ENCODE measurements at places on chromosomes 2 and 18.

GRCh38 chr2:113972766-113973165 lies 82.9 kb downstream of the ACTR3 start:
- no peak for DNase-seq

DNA sequence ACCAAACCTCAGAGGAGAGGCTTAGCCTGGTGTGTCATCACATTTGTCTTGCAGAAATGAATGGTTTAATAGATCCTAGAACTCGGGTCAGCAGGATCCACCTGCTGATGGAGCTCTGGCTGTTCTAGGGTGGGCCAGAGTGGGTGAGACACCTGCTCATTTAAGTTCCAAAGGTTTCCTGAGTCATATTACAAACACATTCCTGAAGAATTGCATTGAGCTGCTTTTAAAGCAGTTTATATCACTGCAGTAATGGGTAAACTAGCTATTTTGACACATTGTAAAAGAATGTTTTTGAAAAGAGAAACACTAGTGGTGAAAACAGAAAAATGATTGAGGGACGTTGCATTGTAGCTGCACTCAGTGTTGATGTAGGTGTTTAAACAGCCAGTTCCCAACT lies 175.3 kb upstream of the TCF4 start:
- DNase-seq, result no peak

DNA sequence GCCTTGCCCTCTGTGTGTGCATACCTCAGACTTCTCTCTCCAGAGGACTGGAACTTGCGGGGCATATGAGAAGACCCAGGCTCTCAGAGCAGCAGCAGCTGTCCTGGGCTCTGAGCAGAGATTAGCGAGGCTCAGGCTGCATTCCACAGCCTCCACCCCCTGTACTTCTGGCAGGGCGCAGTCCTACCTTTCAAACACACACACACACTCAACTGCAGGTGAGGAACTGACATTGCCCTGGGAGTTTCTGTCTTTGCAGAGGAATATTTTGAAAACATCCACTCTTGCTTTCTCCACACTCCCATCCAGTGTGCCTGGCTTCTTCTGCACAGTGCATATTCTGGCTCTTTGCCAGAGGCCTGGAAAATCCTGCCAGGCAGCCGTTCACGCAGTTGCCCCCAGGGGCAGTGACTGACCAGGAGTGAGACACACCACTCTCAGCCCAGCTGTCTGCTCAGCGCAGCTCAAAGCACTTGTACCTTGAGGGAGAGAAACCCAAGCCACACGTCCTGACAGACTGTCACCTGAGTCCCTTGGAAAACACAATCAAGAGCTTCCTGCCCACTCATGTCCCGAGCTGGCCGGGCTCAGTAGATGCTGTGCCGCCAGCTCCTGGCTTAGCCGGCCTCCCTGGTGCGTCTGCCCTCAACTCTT lies 460.8 kb downstream of the RNF144A start:
- DNase-seq, result no peak

DNA sequence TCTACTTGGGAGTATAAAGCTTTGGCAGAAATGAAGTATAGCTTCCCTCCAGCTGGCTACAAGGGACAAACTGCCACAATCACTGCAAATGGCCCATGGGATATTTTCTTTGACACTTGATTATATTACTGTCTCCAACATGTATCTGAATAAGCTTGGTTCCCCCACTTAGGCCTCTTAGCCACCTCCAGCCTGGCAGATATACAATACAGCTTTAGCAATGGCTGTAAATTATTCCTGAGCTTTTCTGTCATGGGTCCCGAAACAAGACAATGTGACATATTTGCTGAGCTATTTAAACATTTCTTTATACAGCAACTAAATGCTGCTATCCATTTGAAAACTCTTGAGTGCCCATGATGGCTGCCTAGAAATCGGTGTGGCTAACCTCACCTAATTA lies 406.2 kb downstream of the SUCLG1 start:
- no peak for DNase-seq

DNA sequence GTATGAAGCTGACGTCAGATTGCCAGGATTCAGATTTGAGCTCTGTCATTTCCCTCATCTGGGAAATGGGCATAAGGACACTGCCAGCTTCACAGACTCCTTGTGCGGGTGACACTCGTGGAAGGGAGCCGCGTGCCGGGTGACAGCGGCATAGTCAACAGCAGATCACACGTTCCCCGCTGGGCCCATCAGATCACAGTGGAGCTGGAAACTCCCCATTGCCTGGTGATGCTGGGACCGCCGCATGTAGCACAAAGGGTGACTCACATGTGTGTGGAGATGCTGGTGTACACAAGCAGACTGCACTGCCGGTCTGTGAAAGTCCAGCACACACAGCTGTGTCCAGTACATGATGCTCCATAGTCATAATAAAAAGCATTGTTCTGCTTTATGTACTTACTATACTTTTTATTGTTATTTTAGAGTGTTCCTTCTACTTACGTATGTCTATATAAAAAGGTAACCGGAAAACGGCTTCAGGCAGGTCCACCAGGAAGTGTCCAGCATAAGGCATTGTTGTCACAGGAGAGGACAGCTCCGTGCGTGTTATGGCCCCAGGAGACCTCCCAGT lies 31.8 kb downstream of the SALL3 start:
- no peak for DNase-seq

DNA sequence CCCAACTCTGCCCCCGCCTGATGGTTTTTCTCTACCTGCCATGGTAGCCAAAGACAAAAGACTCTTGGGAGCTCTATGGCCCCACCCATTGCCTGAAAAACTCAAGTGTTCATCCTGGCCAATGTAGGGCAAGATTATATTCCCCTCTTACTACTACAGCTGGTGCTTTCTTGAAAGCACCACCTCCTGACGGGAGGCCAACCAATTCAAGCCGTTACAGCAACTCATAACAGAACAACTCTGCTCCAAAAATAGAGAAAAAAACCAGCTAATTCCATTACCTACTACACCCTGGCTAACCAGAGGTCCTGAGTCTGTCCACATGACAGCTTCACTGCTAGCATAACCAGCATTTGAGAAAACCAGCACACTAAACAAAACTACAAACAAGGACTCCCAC lies 127.5 kb upstream of the GAREM1 start:
- no peak for DNase-seq

DNA sequence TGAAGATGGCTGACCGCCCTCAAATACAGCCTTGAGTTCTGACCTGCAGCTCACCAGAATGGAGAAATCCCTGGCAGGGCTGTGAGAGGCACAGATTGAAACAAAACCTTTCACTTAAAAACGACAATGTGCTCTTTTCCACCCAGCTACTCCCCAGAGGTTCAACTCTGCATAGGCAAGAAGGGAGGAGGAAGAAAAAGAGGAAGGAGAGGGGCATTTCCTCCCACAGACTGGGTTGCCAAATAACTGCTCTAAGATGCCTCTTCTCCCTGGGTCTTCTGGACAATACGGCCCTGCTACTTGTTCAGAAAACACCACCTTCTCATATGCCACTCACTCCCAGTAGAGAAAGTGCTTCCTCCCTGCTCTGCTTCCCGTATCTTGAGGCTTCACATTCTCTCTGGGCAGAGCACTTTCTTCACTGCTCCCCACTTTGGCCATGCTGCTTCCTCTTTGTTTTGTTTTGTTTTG lies 136.4 kb upstream of the SLC1A4 start:
- DNase-seq, result no peak

GRCh38 chr2:127197475-127198385 lies 22.4 kb downstream of the CYP27C1 start:
- DNase-seq, result no peak

GRCh38 chr18:65990944-65991708 lies 240.3 kb downstream of the CDH7 start:
- DNase-seq, result no peak

- DNase-seq, result no peak
Observed at GRCh38 chr2:150729495-150729955, 242.1 kb upstream of the RND3 start.

GRCh38 chr2:192067631-192068030 lies 127.1 kb downstream of the TMEFF2 start:
- no peak for DNase-seq

DNA sequence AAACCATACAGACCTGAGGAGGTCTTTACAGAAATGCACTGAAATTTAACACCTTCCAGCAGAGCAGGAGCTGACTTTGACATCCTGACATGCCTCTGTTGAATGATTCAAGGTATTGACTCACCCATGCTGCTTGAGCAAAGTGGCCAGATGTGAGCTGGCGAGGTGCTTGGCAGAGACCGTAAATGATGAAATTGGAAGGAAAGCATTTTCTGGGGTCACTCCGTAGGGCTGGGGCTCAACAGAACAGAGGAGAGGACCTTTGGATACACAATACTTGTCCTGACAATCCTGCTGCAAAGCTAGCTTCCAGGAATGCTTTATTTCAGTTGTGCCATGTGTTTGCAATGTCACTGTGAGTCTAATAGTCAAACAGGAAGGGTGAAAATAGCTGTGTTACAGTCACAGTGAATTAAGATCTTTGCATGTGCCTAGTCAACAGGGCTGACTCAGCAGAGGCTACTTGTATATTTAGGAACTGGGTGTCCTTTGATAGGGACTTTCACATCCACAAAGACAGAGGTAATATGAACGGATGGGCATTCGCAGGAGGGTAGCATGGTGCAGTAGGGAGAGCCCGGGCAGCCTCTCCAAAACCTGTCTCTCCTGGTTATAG lies 31.6 kb upstream of the NCK2 start:
- DNase-seq, result no peak

GRCh38 chr18:48902023-48902855 lies 48.5 kb downstream of the SMAD7 start:
- no peak for DNase-seq

DNA sequence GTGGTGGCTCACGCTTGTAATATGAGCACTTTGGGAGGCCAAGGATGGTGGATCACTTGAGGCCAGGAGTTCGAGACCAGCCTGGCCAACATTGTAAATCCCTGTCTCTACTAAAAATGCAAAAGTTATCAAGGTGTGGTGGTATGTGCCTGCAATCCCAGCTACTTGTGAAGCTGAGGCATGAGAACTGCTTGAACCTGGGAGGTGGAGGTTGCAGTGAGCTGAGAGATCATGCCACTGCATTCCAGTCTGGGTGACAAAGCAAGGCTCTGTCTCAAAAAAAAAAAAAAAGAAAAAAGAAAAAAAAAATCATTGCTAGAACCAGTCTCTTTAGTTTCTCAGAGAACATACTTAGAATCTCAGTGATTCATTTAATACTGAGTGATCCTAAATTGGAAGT lies 217.1 kb downstream of the DYM start:
- no peak for DNase-seq

DNA sequence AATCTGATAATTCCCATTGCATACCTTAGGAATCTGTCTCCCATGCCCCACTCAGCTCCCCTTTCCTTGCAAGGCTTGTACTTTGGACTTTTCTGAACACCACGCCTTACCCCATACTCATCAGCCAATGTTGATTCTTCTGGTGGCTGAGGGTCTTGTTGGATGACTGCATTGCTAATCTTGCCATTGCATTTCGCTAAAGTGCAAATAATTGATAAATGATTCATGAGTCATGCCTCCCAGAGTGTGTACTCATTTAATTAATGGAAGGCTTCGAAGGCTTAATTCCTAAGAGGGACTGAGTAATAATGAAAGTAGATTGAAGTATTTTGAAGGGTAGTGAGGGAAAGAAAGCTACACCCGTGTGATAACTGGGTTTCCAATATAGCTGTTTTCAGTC lies 28.0 kb upstream of the PPP1R1C start:
- no peak for DNase-seq

GRCh38 chr18:41955688-41956087 lies 654 bp downstream of the PIK3C3 start:
- DNase-seq, result no peak

- no peak for DNase-seq
Observed at GRCh38 chr2:28025123-28025522, 134.6 kb downstream of the BABAM2 start.

- no peak for DNase-seq
Observed at GRCh38 chr2:222272446-222273015, 26.3 kb downstream of the PAX3 start.

DNA sequence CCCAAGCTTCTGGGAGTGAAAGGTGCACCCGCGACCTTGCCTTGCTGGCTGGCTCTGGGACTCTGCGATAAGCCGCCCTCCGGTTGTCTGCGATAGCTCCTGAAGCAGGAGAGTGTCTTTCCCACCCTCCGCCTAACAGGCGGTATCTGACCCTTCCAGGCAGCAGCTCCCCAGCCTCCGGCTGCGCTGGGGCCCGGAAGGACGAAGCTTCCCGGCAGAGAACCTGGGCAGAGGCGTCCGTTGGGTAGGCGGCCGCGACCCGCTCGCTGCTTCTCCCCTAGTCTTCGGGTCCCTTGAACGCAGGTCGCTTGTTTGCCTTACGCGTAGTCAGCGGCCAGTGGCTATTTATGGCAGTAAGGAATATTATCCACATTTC lies 446 bp upstream of the RHBDD1 start:
- DNase-seq, result peak; percentile 16

GRCh38 chr2:177432703-177433102 lies 40.1 kb downstream of the AGPS start:
- DNase-seq, result no peak

GRCh38 chr2:190996338-190996946 lies 17.5 kb downstream of the STAT1 start:
- DNase-seq, result no peak

DNA sequence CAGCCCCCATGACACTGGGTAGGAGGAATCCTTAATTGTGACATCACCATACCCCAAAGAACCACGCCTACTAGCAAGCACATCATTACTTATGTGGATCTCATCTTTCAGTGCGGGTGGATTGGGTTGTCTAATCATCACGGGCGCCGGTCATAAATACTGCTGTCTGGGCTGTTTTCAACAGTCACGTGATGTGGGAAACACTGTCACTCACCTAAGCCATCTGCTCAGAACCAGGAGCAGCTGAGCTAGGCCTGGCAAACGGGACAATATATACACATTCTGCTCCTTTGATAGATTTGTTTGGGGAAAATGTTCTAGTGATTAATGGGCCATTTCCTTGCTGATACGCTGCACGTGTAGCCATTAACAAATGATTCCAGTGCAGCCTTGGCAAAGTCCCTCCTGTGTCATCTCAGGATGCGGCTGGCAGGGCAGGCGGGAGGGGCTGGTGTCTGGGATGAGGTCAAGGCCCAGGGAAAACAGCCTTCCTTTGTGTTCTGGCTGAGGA lies 145.9 kb upstream of the COPS8 start:
- DNase-seq, result no peak

DNA sequence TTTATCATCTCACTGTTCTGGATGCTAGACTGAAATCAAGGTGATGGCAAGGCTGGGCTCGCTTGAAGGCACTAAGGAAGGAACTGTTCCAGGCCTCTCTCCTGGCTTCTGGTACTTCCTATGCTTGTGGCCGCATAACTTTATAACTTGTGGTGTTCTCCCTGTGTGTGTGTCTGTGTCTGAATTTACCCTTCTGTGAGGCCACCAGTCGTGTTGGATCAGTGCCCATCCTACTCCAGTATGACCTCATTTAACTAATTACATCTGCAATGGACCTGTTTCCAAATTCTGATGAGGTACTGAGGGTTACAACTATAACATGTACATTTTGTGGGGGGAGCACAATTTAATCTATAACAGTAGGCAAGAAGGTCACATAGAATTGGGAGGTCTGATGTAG lies 41.6 kb downstream of the LYPD6B start:
- DNase-seq, result no peak

Data from esophagus squamous epithelium (tissue), 5 donors.